ENCODE measurements at places on chromosomes 6 and 20.

DNA sequence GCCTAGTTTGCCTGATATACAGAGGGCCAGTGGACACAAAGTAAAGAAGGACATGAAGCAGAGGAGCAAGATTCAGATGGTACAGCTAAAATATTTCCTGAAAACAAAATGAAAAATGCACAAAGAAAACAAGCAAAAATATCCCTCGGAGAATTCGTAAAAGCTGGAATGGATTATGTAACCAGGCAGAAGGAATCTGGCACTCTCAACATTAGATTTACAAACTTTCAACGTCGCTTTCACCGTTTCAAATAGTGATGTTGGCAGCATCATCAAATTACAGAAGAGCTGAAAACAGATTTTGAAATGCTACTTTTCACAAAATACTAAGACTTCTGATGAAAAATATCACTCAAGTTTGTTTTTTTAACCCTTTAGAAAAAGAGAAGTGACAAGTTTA, 11.7 kb downstream of the SMLR1 start:
- no peak for DNase-seq

DNA sequence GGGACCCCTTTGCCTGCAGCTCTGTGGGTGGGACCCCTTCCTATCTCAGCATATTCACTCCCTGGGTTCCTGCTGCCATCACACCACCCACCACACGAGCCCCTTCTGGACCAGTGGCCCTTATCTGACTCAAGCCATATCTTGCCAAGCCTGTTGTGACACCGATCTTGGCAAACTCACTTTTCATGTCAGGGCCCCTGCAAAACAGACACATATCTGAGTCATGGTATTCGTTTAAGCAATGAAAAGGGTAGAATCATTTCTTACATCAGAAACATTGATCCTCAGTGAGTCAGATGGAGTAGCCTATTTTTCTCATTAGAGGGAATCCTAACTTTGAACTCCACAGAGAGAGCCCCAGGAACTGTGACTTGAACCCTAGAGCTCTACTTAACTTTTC, 10.6 kb downstream of the RAET1E start:
- no peak for DNase-seq

GRCh38 chr6:39808964-39809363, 16.8 kb downstream of the DAAM2 start:
- no peak for DNase-seq

DNA sequence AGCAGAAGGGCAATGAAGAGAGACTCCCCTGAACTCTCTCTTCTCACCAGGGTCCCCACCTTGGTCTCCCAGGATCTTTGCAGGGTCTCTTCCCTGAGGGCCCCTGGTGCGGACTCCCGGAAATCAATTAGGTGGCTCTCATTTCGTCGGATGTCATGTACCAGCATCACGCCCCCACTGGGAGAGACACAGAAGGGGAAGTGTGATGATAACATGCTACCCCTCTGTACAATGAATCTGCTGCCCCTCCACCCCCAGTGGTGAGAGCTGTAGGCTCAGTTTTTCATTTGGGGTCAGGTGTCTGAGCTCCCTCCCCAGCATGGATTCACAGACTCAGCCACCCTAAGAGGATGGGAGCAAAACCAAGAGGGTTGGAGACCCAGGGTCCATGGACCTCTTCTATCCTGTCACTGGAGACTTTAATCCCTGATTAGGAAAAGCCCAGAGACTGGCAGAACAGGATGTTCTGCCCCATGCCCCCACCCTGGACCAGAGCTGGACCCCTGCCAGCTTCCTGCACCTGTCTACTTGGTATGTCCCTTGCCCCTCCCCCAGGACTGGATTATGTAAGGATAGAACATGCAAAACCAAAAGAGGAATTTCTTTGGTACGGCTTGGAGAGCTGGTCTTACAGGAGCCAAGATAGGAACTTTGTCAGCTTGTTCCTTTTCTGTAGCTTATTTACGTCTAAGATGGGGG, 11.1 kb downstream of the GGT7 start:
- no peak for DNase-seq

DNA sequence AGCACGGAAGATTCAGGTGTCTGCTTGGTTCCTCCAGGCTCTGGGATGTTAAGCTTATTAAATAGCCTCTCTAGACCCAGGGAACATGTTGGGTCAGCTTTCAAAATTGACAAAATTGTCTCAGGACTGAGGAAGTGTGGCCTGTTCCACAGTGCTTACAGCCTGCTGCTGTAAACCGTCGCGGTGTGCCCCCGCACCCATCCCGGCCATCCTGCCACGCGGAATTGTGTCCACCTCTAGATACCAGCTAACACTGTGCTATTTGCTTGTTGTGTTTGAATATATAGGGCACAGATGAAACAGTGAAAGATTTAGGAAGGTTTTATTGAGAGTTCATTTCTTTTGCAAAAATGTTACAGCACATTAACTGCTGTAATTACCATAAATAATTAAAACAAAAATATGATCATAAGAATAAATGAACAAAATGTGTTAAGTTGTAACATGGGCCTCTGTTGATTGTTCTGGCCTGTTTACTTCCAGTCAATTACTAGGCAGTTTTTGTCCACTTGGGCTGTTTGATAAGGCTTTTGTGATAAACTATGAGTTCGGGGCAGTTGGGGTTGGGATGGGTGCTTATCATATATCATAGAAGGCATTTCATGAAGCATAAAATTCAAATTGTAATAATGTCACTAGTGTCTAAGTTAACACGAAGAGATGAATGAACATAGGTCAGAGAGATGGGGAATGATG, 77.4 kb downstream of the ARID1B start:
- DNase-seq, result no peak

- no peak for DNase-seq
Observed at GRCh38 chr6:48280035-48280620, 169.1 kb upstream of the PTCHD4 start.

DNA sequence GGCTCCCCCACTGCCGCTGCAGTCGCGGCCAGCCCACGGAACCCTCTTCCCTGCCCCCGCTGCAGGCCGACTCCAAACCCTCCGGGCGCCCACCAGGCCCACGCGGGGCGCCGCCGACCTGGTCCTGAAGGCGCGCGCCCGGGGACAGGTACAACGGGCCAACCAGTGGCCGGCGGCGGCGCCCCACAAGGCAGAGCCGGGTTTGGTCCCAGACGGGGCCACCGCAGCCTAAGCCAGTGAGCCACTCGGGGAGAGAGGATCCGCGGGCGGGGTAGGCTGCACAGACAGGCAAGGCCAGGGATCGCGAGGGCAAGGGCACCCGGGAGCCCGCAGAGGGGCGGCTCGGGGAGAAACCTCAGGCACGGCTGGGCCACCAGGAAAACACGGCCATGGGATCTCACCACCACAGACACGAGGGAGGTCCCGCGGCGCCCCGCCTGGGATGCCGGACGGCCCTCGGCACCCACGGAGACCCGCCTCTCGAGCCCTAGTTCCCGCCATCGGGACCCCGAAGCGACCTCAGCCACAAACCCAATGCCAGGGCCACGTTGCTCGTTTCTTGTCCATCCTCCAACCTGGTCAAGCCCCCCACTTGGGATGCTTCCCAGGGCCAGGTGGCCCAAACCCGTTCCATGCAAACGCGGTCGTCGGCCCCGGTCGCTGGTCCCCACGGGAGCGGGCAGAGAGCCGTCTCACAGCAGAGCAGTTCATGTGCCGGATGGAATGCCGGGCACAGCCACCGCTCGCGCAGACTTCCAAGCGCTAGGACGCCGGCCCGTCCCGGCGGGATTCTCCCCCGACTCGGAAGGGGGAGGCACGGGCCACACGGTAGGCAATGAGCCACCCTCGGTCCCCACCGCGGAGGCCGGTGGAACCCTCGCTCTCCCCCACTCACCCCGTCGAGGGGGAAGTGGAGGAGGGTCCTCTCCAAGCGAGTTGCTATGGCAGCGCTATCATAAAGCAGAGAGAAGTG, 1956.6 kb upstream of the DEFB115 start:
- no peak for DNase-seq

DNA sequence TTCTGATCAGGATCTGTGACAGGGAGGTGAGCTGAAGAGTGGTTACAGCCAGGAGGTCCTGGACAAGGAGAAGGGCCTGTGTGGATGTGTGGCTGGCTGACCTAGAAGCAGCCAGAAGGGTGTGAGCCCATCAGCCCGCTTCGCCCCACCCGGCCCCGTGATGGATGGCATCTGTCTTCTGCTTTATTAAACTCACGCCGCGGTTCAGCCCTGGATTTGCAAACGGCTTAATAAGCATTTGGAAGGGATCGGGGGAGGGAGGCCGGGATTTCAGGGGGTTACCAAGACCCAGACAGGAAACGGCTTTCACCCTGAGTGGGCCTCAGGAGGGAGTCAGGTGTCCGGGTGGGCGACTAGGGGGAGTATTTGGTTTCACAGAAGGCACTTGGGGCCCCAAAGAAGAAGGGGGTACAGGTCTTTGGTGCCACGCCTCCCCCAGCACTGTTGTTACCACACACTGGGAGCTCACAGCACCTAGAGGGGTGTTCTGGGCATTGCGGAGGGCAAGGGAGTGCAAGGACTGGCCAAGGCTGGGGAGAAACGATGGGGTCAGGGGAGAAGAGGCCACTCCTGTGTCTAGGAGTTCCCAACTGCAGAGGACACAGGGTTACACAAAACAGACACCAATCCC, 53.8 kb upstream of the FOXP4 start:
- DNase-seq, result no peak
